ENCODE measurements at places on chromosomes 7 and 10.
A peak's percentile ranks its signal among the peaks of the same experiment; 100 is the strongest.

DNA sequence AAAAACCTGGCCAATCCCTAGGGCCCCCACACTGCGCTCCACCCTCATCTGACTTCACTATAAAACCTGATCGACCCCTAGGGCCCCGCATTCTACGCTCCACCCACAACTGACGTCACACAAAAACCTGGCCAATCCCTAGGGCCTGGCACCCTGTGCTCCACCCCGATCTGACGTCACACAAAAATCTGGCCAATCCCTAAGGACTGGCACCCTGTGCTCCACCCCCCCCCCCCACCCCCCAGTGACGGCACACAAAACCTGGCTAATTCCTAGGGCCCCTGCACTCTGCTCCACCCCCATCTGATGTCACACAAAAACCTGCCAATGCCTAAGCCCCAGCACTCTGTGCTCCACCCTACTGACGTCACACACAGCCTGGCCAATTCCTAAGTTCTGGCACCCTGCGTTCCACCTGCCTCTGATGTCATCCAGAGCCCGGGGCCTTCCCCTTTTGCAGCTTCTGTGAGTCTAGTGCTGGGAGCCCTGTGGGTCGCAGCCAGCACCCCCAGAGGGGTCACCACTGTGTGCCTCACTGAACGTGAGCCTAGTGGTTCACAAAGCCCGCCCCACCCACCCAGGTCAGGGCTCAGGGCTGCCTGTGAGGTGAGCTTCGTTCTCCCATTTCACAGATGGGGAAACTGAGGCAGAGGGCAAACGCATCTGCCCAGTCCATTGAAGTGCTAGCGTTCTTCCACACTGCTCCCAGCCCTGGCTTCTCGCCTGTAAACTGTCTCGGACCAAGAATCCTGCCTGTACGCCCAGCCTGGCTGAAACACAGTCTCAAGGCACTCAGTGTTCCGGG lies 40.6 kb downstream of the MICALL2 start:
- DNase-seq = no peak

GRCh38 chr10:86419101-86419500 lies 52.5 kb upstream of the GRID1 start:
- DNase-seq = no peak

- peak; percentile 52 for DNase-seq
Observed at GRCh38 chr10:67779465-67780203, 58.4 kb downstream of the DNAJC12 start.

DNA sequence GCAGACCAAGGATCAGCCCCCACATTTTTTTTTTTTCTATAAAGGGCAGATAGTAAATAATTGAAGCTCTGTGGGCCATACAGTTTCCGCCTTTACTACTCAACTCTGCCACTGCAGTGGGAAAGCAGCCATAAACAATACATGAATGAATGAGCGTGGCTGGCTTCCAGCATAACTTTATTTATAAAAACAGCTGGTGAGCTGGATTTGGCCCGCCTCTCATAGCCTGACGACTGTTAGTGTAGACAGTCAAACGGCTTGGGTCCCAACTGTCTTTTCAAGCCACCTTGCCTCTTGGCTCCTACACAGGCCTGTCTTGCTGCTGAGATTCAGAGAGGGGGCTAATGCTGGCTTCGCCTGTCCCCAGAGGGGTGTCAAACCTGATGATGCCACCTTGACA lies 169.8 kb upstream of the GPR26 start:
- DNase-seq = no peak

DNA sequence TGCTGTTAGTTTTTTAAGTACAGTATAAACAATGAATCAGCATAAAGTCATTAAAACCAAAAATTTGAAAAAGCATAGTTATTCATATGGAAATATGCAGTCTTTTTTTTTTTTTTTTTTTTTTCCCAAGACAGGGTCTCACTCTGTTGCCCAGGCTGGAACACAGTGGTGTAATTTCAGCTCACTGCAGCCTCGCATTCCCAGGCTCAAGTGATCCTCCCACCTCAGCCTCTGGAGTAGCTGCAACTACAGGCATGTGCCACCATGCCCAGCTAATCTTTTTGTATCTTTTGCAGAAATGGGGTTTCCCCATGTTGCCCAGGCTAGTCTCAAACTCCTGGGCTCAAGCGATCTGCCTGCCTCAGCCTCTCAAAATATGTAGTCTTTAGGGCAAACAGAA lies 182.0 kb downstream of the SEMA3E start:
- no peak for DNase-seq

DNA sequence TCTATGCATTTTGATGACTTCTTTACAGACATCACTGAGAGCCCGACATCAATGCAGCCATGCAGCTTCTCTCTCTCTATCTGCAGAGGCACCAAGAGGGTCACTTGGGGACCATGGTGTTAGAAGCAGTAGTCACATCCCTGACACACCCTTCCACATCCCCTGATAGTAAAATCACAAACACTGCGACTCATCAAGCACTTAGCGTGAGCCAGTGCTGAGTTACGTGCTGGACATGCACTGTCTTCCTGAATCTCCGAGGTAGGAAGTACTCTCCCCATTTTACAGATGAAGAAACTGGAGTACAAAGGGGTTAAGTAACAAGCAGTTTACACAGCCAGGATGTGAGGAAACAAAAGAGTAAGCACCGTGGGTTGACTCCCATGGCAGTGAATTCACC lies 109.2 kb downstream of the OSBPL3 start:
- no peak for DNase-seq

DNA sequence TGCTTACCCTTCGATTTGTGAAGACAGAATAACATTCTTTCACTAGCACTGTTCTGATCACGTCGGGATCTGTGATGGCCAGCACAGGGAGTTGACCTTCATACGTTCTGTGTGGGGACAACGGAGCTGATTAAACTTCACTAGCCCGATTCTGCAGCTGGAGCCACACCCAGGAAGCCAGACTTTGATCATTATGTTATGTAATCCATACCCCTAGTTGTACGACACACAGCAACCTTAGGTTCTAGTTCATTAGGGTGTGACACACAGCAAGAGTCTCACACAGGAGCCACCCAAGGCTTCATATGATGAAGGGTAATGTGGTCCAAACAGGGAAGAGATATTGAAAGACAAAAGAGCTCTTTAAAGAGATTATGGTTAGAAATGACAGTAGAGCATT lies 7.2 kb downstream of the CYP3A5 start:
- DNase-seq = no peak

DNA sequence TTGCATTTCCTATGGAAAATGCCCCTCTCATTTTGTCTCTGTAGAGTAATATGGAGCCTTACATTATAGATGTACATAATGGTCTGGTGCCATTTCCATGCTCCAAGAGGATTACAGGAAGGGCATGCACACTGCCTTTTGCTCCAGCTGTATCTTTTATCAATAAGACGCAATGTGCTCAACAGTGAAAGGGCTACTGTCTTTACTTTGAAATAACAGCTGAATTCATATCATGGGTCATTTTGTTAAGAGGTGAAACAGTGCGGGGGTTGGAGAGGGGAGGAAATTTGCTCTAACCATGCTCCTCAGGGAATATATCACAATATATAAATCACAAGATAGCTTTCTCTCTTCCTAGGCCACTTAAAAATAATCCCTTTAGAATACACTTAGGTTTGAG lies 77.7 kb downstream of the ICA1 start:
- no peak for DNase-seq

DNA sequence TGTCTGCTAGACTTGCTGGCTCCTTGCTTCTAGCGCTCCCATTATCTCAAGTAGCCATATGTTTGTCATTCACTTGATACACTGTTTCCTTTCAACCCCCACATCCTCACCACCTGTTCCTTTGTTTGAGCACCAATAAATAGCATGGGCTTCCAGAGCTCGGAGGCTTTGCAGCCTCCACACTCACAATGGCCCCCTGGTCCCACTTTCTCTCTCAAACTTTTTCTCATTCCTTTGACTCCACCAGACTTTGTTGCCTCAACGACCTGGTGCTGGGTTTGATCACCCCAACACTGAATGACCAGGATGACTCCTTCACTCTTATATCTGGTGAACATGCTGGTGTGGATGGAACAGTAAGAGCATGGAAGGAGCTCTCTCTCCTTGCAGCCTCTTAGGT lies 114.5 kb upstream of the TRIM24 start:
- DNase-seq = no peak

GRCh38 chr7:125892434-125892833 lies 962.8 kb upstream of the POT1 start:
- DNase-seq = no peak

Data from stimulated activated CD4-positive, alpha-beta T cell treated with anti-CD3 and anti-CD28 coated beads, Interleukin-1b, Interleukin-23, amount 100 ng/mL, for 1 hour (primary cell).